ENCODE measurements at places on chromosomes 2 and 18. TPM values are rescaled to one million over a fixed set of nuclear protein-coding genes. Genes with fewer than 3 reads are reported as not detected.

FKBP7 gene
- total RNA-seq: 2.4 TPM

DNA sequence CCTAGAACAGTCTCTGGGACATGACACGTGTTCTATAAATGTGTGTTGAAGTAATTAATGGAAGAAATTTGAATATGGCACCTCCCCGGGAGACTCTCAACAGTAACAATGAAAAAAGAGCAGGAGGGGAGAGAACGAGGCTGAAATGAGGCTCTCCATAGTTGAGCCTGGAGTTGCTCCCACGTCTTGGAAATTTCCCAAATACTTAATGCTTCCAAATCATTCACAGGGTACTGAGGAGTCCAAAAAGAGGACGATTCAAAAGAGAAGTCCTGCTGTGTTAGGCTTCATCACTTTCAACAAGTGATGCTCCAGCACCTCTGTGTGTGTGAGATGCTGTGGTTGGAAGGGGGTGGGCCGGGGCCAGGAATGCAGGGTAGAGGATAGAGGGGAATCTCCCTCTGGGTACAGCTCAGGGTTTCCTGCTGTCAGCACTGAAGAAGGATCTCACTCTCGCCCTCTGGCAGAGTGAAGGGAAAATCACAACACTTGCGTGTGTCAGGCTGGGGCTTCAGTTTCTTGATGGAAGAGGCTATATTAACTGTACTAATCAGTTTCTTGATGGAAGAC lies 18.1 kb upstream of the ZNF407 start:
- H3K4me1 ChIP-seq: no peaks in the 10 kb centered on the region
- peaks cover 26% of the 10 kb centered on the region for H3K27me3 ChIP-seq
- H3K27ac ChIP-seq: no peak overlapping the region
- no peaks in the 10 kb centered on the region for H3K36me3 ChIP-seq
- no peak for DNase-seq

ANKRD30BL gene
- not detected for total RNA-seq

- no peak for DNase-seq
- H3K27me3 ChIP-seq: peaks cover 17% of the 10 kb centered on the region
- H3K36me3 ChIP-seq: no peaks in the 10 kb centered on the region
- H3K4me3 ChIP-seq: no peak overlapping the region
- H3K27ac ChIP-seq: no peak overlapping the region
- H3K4me1 ChIP-seq: peaks cover 6% of the 10 kb centered on the region
Measured at GRCh38 chr2:10067881-10068280, 12.3 kb downstream of the CYS1 start.

DNA sequence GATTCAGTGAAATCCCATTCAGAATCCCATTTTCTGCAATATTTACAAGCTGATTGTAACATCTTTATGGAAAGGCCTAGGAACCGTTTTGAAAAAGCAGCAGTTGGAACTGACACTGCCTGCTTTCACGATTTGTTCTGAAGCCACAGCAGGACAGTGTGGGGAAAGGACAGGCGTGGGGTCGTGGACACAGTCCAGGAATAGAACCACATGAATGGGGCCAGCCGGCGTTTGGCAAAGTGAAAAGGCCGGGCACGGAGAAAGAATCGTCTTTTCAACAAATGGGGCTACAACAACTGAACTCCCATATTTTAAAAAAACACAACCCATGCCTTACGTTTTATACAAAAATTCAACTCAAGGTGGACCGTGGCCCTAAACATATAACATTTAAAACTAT lies 69.8 kb downstream of the SLC66A2 start:
- no peaks in the 10 kb centered on the region for H3K36me3 ChIP-seq
- H3K4me3 ChIP-seq: no peak overlapping the region
- no peaks in the 10 kb centered on the region for H3K4me1 ChIP-seq
- H3K27ac ChIP-seq: no peak overlapping the region
- H3K27me3 ChIP-seq: no peaks in the 10 kb centered on the region
- DNase-seq: no peak

HNRNPA3 gene
- 250 TPM for total RNA-seq

DNA sequence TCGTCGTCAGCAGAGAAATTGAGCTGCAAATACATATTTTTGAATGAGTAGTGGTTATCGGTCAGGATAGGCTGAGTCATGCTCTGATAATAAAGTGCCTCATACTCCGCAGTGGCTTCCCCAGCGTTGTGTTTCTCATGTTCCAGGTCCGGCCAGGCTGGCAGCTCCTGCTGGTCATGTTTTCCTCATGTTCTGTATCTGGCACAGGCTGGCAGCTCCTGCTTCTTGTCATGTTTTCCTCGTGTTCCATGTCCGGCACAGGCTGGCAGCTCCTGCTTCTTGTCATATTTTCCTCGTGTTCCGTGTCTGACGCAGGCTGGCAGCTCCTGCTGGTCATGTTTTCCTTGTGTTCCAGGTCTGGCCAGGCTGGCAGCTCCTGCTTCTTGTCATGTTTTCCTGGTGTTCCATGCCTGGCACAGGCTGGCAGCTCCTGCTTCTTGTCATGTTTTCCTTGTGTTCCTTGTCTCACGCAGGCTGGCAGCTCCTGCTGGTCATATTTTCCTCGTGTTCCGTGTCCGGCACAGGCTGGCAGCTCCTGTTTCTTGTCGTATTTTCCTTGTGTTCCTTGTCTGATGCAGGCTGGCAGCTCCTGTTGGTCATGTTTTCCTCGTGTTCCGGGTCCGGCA lies 148.9 kb downstream of the ATP9B start:
- H3K36me3 ChIP-seq: peaks cover 6% of the 10 kb centered on the region
- no peaks in the 10 kb centered on the region for H3K4me1 ChIP-seq
- H3K27me3 ChIP-seq: no peaks in the 10 kb centered on the region
- H3K4me3 ChIP-seq: no peak overlapping the region
- H3K27ac ChIP-seq: no peak overlapping the region

GRCh38 chr2:118268268-118268667 lies 180.0 kb downstream of the INSIG2 start:
- no peak overlapping the region for H3K27ac ChIP-seq
- peaks cover 9% of the 10 kb centered on the region for H3K27me3 ChIP-seq
- no peak overlapping the region for H3K4me3 ChIP-seq

Data from activated naive CD8-positive, alpha-beta T cell treated with anti-CD3 and anti-CD28 coated beads, Interleukin-2, amount 10 ng/mL, durations not matched to agents 7 days and 5 days (primary cell).